ENCODE measurements at places on chromosomes 12 and 14. TPM values are rescaled to one million over a fixed set of nuclear protein-coding genes. Genes with fewer than 3 reads are reported as not detected.

The ANG gene
- total RNA-seq, result 0.07 TPM

The CIROP gene
- total RNA-seq, result not detected

The TEX22 gene
- not detected for total RNA-seq

The PAX9 gene
- not detected for total RNA-seq

The RIN3 gene
- total RNA-seq, result 0.33 TPM

The TBX5 gene
- total RNA-seq, result not detected

The AMN gene
- total RNA-seq, result not detected

The SERPINA12 gene
- not detected for total RNA-seq

The DYRK4 gene
- total RNA-seq, result 17.6 TPM

The RAD9B gene
- 2.1 TPM for total RNA-seq

DNA sequence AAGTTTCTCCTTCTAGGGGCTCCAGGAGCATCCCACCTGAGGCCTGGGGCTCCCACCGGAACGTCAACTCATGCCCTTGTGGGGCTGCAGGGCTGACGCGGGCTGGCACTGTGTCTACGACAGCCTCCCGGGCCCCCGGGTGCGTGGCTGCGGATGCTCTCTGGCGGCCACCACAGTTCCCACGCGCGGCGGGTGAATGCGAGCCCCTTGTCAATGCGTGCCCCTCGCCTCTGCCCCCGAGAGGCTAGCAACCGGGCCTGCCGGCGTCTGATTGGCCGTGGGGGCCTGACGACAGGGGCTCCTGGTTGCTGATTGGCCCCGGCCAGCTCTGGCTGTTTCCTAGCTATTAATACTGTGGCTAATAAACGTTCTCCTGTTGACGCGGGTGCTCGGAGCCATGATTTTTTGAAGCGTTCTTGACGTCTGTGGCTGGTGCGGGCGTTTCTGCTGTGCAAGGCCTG is 1.8 kb upstream of the MEG3 start:
- DNase-seq, result no peak

- DNase-seq, result no peak
Observed at GRCh38 chr14:21960636-21961035, 287.0 kb upstream of the OR4E1 start.

DNA sequence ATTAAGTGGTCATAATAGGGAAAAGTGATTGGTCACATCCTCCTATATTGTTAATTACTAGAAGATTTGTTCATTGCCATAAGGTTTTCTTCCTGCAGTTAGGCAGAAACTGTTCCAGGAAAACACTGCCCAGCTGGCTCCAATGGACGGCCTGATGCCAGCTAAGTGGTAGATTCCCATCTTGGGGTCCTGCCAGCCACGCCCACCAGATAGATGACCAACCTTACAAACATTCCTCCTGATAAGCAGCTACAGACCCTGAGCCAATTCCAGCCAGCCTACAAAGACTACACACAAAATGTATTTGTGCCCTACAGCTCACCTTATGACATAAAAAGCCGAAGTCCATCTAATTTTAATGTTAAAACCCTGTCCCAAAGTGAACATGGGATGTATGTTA is 685.9 kb upstream of the USP15 start:
- peak; percentile 42 for DNase-seq

- DNase-seq, result no peak
Observed at GRCh38 chr12:55932551-55932910, 1.6 kb downstream of the DGKA start.

DNA sequence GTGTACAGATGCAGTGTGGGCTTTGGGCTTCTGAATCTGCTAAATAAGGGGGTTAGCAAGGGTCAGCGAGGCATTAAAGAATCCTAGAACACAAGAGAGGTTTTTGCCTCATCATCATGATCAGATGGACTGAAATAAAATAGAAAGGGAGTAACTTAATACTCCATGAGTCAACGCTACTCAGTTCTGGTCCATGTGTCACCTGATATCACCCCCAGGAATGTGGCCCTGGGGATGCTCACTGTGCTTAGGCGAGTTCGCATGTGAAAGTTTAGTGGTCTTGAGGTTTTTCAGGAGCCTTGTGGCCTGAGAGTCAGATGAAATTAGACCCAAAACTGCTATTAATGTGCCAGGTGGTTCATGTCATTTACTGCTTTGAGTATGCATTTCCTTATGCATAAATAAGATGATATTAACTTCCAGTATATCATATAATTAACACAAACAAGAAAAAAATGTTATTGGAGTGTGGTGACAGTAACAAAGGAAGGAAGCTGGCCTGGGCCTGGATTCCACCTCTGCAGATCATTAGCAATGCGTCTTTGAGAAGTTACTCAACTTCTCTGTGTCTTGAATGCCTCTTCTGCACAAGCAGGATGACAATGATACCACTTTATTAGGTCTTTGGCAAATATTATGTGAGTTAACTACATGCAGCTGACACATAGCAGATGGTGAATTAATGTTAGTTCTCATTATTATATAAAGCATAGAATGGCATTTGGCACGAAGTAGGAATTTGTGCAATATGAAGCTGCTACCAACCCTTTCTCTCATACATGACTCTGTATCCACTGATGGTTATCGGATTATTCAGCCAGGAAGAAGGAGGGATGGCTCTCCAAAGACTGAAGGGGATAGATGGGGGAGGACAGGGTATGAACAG is 1272.6 kb downstream of the AACS start:
- DNase-seq, result peak; percentile 55

GRCh38 chr14:35878272-35879150 is 52.4 kb downstream of the BRMS1L start:
- peak; percentile 88 for DNase-seq

GRCh38 chr12:52264435-52264825 is 10.0 kb upstream of the KRT86 start:
- DNase-seq, result no peak

GRCh38 chr14:94342334-94342934 is 19.3 kb upstream of the SERPINA6 start:
- DNase-seq, result peak; percentile 95

DNA sequence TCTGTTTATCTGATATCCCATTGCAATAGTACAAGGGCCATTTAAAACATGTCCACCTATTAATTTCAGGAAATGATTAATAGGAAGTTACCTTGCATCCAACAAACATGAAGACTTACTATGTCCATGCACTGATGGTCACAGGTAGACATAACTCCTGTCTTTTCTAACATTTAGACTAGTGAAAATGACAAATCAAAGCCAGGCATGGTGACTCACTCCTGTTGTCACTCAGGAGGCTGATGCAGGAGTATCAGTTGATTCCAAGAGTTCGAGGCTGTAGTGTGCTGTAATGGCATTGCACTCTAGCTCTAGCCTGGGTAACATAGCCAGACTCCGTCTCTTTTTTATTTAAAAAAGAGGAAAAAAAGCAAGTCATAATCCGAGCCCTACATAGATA is 14.8 kb downstream of the HSP90B1 start:
- no peak for DNase-seq

DNA sequence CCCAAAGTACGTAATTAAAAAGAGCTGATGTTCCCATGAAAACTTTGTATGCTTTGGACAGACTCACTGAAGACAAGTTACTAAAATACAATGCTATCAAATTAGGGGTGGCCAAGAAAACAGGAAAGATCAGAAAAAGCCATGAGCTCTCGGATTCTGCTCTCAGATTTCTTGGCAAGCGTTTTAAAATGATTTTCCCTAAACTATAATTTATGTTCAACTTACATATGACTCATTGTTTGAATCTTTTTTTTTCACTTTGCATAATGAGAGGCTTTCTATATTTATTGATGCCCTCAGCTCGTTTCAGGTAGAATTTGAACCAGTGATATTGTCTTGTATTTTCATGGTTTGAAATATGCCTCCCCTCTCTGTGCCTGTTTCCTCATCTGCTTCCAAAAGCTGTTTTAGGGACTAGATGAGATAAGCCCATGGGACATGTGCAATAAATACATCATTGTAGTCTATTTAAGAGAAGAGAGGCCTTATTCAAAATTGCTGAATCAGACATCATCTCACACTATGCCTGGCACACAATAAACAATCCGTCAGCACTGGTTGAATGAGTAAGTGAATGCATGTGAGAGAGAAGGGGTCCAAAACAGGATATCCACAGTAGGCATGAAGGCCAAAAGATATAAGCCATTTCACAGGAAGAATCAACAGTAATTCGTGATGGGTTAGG is 4.7 kb upstream of the IPO8 start:
- DNase-seq, result no peak

DNA sequence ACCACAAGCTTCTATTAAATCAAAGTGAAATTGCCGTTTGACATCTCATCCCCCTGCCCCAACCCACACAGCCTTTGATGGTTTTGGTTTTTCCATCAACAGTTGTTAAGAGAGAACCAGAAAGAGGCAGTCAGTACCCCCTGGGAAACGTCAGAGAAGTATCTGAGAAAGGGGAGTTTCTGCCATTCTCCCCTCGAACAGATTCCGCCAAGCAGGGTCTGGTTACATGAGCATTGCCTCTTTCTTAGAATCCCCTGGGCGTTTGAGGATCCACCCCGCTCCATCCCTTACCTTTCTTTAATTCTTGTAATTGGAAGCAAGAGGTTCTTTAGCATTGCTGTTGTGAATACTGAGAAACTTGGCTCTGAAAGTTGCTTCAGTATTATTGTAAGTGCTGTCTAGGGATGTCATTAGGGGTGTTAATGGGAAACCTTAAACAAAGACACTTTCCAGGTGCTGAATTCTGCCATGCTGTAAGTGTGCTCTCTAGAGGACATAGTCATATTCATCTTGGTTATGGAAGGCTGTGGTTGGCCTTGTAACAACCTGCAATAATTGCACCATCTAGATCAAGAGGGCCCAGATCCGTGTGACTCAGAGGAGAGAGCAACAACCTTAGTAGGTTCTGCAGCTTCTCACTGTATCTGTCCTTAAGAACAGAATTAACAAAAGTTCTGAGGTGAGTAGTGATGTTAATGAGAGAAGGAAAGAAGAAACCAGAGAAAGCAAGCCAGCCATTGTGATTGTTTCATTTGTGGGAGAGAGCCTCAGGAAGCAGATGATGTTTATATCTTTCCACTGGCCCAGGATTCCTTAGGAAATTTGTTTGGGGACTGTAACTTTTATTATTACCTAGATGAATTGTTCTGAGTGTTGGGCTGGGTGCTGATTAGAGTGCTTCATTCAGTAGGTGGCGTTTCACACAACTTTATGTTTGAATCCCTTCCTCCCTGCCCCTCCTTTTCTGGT is 9.0 kb downstream of the TMBIM6 start:
- no peak for DNase-seq

DNA sequence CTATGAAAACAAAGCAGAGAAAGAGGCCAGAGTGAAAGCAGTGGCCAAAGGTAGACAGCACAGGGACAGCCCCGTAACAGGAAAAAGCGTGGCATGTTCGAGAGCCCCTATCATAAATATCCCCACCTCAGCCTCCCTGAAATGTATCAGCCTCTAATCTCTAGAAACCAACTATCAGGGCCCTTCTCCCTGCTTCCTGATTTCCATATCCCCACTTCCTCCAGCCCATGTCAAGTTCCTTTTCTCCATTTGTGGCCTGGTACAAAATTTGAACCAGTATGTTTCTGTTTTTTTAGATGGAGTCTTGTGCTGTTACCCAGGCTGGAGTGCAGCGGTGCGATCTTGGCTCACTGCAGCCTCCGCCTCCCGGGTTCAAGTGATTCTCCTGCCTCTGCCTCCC is 16.9 kb downstream of the DEPDC4 start:
- DNase-seq, result no peak

DNA sequence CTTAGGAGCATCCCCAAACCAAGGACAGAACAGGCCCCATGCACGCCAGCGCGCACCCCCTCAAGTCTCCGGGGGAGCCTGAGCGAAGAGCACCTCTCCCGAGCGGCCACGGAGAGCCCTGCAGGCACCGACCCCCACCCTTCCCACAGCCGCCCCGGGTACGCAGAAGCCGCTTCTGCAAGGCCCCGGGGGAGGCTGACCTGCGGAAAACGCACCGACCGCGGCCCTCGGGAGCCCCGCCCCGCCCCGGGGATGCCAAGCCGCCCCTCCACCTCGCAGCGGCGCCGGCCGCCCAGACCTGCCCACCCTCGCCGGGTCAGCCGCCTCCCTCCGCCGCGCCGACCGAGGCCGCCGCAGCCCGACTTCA is 385 bp downstream of the CAPRIN2 start:
- no peak for DNase-seq

DNA sequence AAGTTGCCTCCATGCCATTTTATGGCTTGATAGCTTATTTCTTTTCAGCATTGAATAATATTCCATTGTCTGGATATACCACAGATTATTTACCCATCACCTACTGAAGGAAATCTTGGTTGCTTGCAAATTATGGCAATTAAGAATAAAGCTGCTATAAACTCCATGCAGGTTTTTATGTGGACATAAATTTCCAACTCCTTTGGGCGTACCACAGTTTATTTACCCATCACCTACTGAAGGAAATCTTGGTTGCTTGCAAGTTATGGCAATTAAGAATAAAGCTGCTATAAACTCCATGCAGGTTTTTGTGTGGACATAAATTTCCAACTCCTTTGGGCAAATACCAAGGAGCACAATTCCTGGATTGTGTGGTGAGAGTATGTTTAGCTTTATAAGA is 12.6 kb upstream of the PLEKHH1 start:
- no peak for DNase-seq

DNA sequence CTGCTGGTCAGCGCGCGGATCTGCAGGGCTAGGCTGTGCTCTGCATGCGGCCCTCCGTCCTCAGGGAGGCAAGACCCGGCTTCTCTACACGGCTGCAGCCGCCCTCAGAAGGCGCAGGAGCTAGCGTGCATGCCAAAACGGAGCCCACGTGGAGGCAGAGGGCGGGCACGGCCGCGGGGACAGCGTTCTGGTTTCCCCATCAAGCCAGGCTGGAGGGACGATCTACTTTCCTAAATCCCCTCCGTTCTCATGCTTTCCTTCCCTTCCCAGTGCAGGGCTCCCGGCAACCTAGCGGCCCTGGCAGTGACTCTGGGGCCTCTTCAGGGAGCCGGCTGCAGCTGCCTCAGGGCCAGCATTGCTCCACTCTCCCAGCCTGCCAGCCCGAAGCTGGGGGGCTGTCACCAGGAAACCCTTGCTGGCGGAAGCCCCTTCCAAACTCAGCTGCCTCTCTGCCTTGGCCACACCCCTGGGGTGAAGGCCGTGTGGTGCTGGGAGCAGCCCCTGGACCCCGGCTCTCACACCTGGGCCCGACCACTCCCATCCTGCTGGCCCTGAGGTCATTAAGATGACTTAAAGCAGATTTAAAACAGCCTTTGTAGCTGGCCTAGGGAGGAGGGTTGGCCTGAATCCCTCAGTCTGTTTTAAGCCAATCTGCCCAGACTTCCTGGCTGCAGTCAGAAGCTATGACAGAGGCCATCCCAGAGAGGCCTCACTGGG is 9.2 kb upstream of the GOLGA3 start:
- DNase-seq, result no peak

DNA sequence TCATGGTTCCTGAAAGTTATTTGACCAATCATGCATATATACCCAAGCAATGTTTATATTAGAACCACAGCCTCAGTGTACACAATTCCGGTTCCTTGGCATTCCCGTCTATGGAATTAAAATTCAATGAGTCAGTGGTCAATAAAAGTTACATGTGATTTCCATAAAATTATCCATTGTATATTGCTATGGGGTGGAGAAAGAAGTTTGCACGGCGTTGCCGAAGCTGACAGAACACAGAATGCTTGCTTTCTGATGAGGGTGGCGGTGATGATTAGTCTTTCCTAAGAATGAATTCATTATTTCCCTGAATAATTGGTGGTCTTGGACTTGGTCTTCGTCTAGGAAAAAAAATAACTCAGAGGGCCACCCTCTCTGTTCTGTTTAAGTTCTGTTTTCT is 214.1 kb downstream of the ANO2 start:
- no peak for DNase-seq

GRCh38 chr12:65822732-65823512 is 1.4 kb upstream of the HMGA2 start:
- no peak for DNase-seq

- DNase-seq, result no peak
Observed at GRCh38 chr12:5846950-5847349, 98.1 kb downstream of the ANO2 start.

Data from A172 (cell line).